ENCODE measurements at places on chromosomes 6 and 20.

DNA sequence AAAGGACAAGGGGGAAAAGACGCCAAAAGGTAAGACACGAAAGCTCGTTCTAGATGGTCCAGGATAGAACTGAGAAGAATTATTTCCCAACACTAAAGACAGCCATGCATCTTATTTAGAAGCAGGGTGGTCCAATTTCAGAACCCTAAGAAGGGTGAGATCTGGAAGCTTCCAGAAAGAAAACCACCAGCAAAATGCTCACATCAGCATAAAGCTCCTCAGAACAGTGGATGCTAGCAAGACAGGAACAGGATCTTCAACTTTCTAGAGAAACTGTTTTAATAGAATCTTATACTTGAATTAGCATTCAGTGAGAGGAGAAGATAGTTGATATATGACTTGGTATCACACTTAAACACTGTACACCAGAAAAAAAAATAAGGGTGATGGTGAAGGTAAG is 101.5 kb downstream of the ZFP64 start:
- DNase-seq = no peak

- DNase-seq = no peak
Observed at GRCh38 chr20:56273491-56273890, 25.0 kb downstream of the MC3R start.

DNA sequence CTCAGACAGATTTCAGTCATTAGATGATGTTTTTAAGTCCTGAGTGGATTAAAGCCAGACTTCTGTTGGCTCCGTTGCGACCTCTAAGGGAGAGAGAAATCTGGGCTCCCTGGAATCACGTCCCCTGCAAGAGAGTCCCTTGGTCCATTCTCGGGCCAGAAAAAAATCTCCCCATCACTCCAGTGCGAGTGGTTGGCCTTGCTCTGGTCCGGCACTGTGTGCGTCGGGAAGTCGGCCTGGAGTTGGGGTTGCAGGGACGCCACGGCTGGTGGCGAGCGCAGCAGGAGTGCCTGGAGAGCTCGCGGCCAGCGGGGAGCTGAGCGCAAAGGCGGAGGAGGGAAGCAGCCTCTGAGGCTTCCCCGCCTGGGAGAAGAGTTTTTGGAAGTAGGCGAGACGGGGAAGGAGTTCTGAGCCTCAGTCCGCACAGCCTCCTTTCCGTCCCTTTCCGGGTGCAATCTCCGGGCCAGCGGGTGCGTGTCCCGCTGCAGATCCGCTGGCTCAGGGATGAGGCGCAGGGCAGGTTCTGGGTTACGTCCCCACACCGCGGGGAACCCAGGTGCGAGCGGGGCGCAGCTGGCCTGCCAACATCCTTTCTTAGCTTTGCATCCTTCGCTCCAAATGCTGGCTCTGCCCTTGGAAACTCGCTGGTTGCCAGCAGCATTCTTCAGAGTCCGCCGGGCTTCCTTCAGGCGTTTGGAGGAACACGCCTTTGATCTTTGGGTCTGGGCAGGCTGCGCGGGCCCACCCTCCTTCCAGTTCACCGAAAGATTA is 6.8 kb downstream of the TCF21 start:
- DNase-seq = peak; percentile 54

DNA sequence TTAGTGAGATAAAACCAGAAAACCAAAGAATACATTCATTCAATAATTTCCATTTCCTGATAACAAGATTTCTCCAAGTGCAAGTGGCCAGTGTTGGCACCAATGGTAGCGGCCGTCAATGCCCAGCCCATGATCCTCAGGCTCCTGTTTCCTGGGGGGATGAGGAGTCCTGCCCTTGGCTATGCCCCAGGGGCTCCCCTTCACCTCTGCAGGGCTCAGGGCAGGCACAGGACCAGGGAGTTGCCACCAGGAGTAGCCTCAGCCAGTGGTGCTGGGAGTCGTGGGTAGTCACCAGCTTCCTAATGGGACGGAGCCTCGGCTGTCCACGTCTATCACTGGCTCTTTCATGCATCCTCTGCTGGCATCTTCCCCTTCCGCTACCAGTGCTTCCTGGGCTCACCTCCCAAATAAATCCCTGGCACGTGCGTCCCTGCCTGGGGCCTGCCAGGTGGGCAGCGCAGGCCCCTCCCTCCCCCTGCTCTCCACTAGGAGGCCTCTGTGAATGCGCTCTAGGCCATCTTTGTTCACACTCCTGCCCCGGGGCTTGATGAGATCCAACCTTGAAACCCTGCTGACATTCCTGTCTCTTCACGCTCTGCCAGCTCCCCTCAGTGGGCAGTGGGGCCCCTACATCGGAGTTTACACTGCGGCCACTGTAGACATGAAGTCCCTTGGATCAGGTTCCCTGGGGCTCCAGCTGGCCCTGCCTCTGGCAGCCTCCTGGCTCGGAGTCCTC is 215.7 kb downstream of the SYNDIG1 start:
- DNase-seq = peak; percentile 21
